ENCODE measurements at places on chromosomes 5 and 9.

- no peak for DNase-seq
Measured at GRCh38 chr5:180130876-180131740, 59.5 kb upstream of the RNF130 start.

DNA sequence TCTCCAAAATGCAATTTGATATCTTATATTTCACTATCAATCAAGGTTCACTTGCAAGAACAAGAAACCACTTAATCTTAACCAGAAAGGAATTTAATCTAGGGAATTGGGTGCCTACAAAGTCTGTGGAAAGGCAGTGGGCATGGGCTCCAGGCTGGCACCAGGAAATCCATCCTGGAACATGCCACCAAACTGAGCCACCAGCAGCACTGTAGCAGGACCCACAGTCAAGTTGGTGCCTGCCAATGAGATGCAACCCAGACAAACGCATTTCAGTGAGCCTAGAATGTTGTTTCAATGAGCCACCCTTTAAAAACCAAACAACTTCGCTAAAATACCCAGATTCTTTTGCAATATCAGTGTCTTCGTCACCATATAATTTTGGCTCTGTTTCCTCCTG is 71.1 kb downstream of the PRKACG start:
- no peak for DNase-seq

GRCh38 chr9:18905883-18906629 is 127.0 kb downstream of the SAXO1 start:
- DNase-seq, result peak; percentile 59

DNA sequence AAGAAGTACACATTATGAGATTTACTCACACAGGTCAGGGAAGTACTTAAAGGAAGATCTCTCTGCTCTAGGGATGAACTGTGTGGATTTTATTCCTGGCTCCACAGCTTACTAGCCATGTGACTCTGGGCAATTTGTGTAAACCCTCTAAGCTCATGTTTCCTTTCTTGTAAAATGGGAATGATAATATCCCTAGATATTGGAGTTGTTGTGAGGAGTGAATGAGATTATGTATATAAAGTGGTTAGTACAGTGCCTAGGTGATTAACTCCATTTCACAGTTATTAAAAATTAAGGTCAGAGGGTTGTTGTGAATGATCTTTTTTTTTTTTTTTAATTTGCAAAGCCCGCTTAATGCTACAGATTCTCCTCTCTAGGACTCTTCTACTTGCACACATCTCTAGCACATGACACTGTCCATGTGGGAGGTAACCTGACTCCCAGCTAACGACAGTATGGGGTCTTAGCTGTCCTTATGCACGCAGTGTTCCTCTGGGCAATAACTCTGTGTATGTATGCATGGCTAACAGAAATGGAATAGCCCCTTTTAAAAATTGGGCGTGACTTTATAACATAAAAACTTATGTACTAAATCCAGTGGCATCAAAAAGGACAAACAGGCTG is 23.9 kb upstream of the MYOT start:
- no peak for DNase-seq

GRCh38 chr9:126347093-126347492 is 20.5 kb downstream of the MVB12B start:
- no peak for DNase-seq

DNA sequence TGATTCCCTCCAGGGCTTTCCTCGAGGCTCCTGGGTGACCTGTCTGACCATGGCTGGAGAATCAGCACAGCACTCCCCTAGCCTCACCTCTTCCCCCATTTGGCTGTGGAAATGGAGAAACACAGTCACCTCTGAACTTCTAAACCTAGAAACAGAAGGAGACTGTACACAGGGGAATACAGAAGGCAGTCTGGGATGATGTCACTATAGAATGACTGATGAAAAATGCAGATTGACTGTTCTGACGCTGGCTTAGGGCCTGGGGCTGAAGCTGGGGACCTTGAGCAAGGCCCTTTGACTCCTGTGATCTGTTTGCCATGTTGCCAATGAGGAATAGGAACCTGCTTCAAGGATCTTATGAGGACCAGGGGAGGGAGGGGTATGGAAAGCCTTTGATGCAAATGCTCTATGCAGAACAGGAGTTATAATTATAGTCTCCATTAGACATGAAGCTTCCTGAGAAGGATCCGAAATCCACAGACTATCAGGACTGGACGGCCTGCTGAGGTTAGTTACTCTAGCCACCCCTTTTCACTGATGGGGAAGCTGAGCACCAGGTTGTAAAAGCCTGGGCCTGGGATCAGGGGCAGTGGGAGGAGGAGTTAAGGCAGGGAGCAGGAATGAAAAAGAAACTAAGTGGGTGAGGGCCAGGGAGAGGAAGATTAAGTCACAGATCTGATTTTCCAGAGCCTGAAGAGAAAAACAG is 24.4 kb upstream of the ANXA6 start:
- no peak for DNase-seq

DNA sequence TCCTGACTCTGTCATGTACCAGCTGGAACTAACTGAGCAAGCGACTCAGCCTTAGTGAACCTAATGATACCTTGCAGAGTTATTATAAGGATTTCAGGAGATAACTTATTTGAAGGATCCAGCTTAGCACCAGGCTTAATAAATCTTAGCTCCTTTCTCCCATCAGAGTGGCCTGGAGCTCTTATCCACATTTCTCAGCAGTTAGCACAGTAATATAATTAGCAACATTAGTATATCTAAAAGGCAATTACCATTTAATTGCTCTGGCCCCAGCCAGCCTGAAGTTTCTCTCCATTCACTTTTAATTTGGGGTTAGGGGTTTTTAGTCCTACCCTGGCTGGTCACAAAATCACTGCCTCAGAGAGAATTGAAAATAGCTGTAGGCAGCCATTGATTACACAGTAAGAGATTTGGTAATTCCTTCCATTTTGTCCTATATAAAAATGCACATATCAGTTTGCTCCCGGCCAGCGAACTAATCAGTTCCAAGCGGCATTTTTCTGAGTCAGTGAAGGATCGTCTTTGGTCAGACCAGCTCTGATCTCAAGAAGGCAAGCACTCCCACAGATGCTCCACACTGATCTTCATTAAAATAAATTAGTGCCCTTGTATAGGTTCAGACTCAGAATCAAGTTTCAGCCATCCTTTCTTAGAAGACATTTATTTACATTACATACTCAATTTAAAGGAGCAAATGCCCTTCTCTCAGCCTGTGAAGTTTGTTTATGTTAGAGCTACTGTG is 56.6 kb downstream of the SNCAIP start:
- no peak for DNase-seq

- no peak for DNase-seq
Measured at GRCh38 chr9:94853887-94854286, 127.4 kb downstream of the AOPEP start.

- DNase-seq, result peak; percentile 22
Measured at GRCh38 chr5:132772291-132773070, 4.6 kb downstream of the SEPTIN8 start.

DNA sequence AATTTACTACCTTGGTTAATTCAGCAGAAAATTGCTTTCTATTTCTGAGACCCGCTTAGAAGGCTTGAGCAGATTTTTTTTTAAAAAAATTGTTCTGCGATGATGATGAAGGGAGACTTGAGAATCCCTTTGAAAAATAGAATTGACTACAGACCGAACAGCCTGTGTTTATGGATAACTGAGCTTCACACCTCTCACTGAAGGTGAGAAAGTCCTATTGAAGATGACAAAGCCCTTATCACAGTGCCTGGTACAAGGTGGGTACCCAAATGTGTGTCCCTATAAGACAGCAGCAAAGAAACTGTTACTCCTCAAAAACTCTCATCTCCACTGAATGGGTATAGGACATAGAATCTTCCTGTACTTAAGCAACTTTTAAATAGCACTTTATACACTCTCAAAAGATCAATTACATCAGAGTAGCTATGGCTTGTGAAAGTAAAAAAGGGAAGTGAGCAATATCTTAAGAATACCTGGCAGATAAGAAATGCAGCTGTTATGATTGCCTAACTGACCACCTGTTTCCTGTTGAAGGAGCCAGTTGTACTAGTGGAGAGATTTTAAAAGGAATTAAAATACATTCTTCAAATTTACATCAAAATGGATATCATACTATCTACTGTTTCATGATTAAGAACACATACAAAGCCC is 419.7 kb downstream of the CHSY3 start:
- DNase-seq, result no peak

- peak; percentile 28 for DNase-seq
Measured at GRCh38 chr5:10801931-10802666, 41.1 kb upstream of the DAP start.

GRCh38 chr5:152631221-152631620 is 226.1 kb upstream of the NMUR2 start:
- DNase-seq, result no peak

- no peak for DNase-seq
Measured at GRCh38 chr5:37841203-37841602, 1.4 kb upstream of the GDNF start.

- peak; percentile 26 for DNase-seq
Measured at GRCh38 chr5:154868702-154869101, 10.3 kb downstream of the CNOT8 start.

GRCh38 chr5:56506211-56506965 is 273.3 kb upstream of the ANKRD55 start:
- DNase-seq, result no peak

GRCh38 chr5:73514418-73514817 is 16.2 kb downstream of the BTF3 start:
- no peak for DNase-seq

GRCh38 chr5:123486951-123487655 is 24.9 kb upstream of the CSNK1G3 start:
- peak; percentile 14 for DNase-seq

GRCh38 chr5:159955056-159955624 is 38.9 kb downstream of the ADRA1B start:
- DNase-seq, result no peak

DNA sequence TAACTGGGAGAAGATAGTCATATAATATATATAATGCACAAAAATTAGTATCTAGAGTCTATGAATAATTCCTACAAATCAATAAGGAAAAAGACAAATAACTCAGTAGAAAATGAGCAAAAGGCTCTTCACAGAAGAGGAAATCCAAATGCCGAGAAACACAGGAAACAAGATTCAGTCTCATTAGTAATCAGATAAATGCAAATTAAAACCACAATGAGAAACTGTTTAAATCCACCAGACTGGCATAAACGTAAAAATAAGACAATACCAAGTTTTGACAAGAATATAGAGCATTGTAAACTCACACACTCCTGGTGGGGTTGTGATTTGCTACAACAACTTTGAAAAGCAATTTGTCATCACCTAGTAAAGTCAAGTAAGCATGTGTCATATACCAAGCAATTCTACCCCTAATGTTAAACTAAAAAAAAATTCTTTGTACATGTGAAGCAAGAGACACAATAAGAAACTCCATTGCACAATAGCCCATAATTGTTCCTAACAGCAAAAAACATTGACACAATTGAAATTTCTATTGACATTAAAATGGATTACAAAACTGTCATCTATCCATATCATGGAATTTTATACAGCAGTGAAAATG is 21.0 kb upstream of the UBLCP1 start:
- DNase-seq, result no peak

GRCh38 chr9:73470766-73471165 is 319.1 kb downstream of the ANXA1 start:
- no peak for DNase-seq

DNA sequence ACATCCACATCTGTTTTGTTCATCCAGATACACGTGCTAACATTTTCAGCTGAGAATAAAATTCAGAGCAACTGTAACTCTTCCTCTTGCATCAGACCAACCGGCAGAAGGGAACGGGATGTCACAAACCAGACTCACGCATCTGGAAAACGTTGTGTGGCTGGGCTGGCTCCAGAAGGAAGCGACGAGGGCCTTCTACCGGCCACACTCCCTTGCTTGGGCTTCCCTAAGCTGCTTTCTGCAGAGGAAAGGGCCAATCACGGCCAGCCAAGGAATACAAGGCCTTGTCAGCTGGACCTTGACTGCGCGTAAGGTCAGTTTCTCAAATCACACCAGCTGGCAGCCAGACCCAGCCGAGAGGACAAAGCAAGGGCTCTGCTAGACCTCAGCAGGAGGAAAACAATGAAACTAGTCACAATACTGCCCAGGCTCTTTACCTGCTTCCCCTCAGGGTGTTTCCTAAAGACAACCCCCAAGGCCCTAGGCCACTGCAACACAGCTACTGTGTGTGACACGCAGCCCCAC is 106.1 kb downstream of the THBS4 start:
- peak; percentile 73 for DNase-seq

DNA sequence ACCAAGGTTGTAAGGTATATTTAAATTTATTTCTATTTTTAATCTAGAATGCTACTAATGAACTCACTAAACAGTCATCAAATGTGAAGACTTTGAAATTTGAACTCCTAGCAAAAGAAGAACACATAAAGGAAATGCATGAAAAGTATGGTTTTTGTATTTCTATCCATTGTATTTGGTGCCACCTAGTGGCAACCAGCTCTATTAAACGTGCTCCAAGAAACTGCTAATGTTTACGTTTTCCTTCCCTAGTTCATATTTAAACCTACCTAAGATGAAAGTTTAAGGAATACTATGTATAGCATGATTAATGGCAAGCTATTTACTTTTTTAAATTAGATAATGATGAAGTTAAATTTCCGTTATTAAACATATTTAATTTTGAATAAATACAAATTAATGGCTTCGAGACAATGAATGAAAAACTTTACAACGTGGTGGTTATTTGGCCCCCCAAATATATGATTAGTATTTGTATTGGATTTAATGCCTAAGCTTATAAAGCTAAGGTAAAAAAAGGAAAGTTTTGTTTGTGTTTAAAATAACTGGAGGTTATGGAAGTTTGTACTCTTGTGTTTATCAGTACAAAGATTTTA is 115.9 kb upstream of the SH3GL2 start:
- peak; percentile 71 for DNase-seq

DNA sequence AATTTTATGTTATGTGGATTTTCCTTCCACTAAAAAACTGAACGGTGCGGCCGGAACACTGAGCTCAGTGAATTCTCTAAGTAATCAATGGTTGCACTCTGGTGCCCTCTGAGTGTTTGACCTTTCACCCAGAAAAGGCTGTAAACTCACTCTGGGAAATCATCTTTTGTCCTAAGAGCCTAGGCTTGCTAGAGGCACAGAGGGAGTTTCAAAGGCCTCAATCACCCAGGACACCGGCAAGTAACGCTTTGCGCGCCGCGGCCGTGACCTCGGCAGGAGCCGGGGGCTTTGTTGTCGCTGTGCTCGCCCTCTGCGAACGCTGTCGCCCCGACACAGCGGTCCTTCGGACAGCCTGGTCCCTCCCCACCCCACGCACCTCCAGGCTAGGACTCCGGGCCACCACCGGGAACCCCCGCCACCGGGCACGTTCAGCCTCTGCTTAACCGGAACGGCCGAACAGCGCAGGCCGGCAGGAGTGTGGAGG is 703 bp downstream of the ISCA1 start:
- DNase-seq, result no peak

DNA sequence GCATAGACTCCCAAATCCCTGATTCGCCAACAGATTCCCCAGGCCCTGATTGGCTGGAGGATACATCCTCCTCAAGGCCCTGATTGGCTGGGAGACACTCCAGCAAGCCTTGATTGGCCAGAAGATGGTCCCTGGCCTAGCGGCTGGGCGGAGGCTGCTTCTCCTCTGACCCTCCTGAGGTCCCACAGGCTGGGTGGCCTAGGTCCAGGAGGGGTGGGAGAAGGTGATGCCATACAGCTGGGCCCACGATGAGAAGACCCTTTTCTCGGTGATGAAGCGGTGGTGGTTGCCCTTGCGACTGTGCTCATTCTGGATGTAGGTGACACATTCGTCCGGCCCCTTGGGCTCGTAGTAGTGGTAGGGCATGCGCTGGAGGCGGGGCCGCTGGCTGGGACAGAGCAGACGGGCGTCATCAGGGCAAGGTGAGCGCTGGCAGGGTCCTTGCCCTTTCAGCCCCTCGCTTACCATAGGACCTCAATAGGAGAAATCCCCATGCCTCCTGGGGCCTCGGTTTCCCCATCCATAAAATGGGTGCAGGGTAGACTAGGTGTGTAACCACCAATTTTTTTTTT is 9.0 kb upstream of the AK1 start:
- no peak for DNase-seq
